ENCODE measurements at places on chromosomes 1 and 21.
A peak's percentile ranks its signal among the peaks of the same experiment; 100 is the strongest.

- peak; percentile 55 for DNase-seq
Observed at GRCh38 chr1:24640288-24640687, 2.8 kb upstream of the SRRM1 start.

DNA sequence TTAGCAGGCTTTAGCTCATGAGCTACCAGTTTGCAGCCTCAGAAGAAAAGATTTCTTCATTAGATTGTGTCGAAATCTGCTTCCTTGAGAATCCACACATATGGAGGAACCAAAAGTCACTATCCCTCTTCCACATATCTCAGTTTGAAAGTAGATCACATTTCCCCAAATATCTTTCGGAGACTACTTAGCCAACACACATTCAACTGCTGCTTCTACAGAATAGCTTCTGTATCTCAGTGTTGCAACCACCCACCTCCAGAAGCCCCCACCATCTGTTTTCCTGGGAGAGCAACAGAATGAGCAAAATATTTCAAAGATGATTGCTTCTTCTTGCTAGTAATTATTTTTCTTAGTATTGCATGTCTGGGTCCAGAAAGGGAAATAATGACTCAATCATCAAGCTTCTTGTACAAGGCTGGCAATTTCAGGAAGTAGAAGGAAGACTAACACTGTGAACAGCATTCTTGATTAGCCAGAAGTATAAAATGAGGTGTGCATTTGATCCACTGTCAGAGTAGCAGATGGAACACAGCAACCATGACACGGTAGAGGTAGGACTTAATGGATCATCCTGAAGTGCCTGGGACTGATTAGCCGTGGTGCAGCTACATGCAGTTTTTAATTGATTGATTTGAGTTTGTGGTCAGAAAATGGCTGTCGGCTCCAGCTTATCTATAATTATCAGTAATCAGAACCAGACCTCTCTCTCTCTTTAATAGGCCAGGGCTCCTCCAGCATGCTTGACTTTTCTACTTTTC, 24.9 kb downstream of the ZC3H11B start:
- DNase-seq = no peak

DNA sequence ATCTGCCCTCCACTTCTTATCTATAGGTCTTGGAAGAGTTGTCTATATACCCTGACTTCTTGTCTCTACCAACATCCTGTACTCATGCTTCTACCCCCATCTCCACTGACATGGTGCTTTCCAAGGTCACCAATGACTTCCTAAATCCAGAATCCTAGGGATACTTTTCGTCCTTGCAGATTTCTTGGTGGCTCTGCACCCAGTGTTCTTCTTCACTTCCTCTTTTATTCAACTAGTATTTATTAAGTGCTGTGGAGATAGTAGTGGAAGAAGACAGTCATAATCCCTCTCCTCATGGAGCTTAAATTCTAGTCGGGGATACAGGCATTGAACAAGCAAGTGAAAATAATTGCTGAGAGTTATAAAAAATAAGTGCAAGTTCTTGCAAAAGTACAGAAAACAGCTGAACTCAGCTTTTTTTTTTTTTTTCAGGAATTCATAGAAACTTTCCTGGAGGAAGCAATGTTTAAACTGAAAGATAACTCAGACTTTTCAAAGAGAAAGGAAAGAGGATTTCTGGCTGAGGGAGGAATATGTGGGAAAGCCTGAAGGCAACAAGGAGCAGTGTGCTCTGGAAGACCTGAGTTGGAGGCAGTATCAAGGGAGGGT, 38.2 kb upstream of the CYP4B1 start:
- no peak for DNase-seq

DNA sequence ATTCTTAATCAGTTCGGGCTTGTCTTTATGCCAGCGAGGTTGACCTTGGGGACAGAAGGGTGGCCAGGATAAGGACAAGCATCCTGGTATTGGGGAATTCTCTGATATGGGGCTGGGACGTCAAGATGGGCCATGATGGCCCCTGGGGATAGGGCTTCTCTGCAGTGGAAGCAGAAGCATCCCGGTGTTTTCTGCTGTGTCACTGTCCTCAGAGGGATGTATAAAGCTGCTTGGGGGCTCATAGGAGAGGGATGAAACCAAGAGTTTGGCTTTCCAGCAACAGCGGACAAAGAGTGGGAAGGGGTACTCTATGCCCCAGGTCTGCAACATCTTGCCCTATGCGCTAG, 1.4 kb upstream of the ATP1B1 start:
- DNase-seq = no peak

DNA sequence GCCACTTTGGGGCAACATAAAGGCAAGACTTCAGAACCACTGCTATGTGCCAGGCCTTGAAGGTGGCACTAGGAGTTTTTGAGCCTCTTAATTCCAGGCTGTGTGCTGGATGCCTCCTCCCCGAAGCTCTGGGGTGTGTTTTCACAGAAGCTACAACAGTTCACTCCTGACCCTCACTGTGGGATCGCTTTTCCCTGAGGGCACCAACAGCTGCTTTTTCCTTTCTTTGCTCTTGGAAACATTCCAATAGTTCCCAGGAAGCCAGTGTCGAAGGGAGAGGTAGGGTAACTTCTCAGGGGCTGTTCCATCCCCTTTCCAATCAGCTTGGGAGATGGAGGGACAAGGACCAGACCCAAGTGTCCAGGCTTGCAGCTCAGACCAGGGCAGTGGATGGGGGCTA, 153.4 kb downstream of the C1orf94 start:
- DNase-seq = no peak

GRCh38 chr1:235527196-235527814, 23.1 kb upstream of the B3GALNT2 start:
- DNase-seq = no peak

DNA sequence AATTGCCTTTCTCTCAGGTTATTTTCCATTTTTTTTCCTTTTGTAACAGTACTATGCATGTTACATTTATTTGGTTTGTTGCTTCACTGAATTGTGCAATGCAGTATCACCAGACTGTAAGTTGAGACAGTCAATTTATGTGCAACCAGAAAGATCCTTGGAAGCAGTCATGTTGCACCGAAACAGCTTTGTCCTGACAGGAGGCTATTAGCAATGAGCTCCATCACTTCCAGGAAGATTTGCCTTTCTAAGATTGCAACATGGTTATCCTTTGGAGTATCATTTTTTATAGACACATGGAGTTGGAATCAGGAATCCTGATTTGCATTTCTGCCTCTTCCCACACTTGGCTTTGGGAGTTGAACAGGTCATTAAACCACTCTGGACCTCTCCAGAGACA, 84.5 kb upstream of the ST6GALNAC5 start:
- DNase-seq = no peak

DNA sequence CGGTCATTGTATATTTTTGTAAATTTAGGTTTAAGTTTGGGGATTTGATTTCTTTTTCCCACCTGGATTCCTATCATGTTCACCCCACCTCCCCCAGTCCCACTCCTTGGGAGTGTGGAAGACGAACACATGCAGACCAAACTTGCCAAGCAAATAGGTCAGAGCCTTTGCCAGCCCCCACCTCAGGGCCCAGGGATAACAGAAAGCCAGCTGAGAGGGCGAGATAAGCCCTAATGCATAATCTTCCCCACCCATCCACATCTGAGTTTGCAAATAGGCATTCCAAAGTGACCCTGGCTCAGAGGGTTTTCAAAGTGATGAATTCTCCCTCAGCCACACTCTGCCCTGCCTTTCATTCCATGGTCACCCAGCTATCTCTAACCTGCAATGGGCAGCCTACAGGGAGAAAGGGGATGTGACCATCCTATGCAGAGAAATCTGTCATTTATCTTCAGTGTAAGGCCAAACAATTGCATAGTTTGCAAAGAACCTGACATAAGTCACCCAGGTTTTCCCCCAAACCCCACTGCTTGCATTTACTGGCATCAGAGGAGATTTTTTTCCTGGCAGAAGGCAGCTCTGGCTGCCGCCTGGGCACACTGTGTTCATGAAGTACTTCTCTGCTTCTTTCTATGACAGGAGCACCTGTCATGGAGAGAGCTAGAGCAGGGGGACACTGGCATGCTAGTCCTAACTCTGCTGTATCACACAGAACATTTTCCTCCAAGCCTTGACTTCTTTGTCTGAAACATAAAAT, 69.0 kb upstream of the NFIA start:
- DNase-seq = no peak

- no peak for DNase-seq
Observed at GRCh38 chr1:44723496-44724295, 7.3 kb downstream of the RNU5D-1 start.

- DNase-seq = no peak
Observed at GRCh38 chr1:116164150-116164549, 53.0 kb downstream of the MAB21L3 start.

- DNase-seq = no peak
Observed at GRCh38 chr1:55051169-55051568, 11.8 kb downstream of the PCSK9 start.

- DNase-seq = no peak
Observed at GRCh38 chr1:235357485-235358373, 9.5 kb upstream of the TBCE start.

Measured in heart left ventricle (tissue), 16 donors.